Aortic smooth muscle cell (primary cell): ENCODE measurements at places on chromosomes 2 and 18. TPM values are rescaled to one million over a fixed set of nuclear protein-coding genes. Genes with fewer than 3 reads are reported as not detected.

The POTEJ gene
- total RNA-seq: not detected in 2 replicates

The MYO5B gene
- 0.06 and 0.13 TPM in 2 replicates for total RNA-seq

The DSC3 gene
- under 0.01 and 0.12 TPM in 2 replicates for total RNA-seq

The TAF4B gene
- total RNA-seq: 1.2 and 2.5 TPM in 2 replicates

The ANKRD30B gene
- not detected in 2 replicates for total RNA-seq

The SCG2 gene
- 4.0 and 10.8 TPM in 2 replicates for total RNA-seq

The MC2R gene
- total RNA-seq: not detected in 2 replicates

The RPRM gene
- not detected in 2 replicates for total RNA-seq
